GM12891 (cell line): ENCODE measurements at places on chromosomes 5 and 9.

GRCh38 chr9:96209407-96210271 lies 92.3 kb downstream of the HSD17B3 start:
- no peak for DNase-seq

- no peak for DNase-seq
Measured at GRCh38 chr5:154355129-154355611, 90.6 kb upstream of the SAP30L start.

DNA sequence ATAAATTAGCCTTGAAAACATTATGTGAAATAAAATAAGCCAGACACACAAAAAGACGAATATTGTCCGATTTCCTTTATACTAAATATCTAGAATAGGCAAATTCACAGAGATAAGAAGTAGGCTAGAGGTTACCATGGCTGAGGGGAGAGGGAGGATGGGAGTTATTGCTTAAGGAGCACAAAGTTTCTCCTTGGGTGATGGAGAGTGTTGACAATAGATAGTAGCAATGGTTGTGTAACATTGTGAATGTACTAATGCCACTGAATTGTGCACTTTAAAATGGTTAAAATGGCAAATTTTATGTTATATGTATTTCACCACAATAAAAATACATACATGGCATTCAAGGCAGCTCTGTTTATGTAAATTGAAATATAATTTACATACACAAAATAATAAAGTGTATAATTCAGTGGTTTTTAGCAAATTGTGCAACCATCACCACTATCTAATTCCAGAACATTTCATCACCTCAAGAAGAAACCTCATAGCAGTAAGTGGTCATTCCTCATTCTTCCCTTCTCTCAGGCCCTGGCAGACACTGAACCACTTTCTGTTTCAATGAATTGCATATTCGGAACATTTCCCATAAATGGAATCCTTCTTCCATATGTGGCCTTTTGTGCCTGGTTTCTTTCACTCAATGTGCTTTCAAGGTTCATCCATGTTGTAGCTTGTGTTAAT lies 59.2 kb downstream of the NDST1 start:
- DNase-seq = no peak

DNA sequence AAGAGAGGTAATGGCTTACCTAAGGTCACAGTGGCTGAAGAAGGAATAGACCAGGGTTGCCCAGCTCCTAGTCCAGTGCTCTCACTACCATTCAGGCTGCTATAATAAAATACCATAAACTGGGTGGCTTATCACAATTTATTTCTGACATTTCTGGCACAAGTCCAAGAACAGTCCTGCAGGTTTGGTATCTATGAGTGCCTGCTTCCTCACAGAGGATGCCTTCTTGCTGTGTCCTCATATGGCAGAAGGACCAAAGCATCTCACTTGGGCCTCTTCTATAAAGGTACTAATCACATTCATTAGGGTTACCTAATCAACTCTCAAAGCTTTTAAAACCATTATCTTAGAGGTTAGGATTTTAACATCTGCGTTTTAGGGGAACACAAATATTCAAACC lies 17.2 kb downstream of the STARD4 start:
- DNase-seq = no peak

- peak; percentile 65 for DNase-seq
Measured at GRCh38 chr9:89405826-89406225, 87.5 kb downstream of the SECISBP2 start.

DNA sequence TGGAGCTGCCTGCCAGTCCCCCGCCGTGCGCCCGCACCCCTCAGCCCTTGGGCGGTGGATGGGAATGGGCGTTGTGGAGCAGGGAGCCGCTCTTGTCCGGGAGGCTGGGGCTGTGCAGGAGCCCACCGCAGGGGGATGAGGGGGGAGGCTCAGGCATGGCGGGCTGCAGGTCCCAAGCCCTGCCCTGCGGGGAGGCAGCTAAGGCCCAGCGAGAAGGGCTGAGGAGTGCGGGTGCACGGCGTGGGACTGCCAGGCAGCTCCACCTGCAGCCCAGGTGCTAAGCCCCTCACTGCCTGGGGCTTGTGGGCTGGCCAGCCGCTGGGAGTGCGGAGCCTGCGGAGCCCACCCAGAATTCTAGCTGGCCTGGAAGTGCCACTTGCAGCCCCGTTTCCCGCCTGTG lies 991.7 kb upstream of the ARRDC3 start:
- DNase-seq = no peak

DNA sequence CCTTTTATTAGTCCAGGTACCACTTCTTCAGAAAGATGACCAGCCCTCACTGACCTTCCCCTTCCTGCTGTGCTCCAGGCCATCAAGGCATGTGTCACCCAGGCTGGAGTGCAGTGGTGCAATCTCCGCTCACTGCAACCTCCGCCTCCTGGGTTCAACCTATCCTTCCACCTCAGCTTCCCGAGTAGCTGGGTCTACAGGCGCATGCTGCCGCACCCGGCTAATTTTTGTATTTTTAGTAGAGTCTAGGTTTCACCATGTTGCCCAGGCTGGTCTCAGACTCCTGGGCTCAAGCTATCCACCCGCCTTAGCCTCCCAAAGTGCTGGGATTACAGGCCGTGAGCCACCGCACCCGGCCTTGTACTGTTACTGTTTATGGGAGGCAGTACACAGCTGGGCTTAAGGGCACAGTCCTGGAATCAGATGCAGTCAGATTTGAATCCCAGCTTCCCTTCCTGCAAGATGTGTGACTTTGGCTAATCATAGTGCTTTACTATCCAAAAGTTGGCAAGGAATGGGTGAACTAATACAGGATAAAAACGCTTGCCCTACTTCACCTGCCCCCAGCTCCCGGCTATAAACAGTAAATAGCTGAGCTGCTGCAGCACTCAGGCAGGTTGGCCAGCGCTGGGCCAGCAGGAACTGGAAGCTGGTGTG lies 483 bp upstream of the EIF4EBP3 start:
- no peak for DNase-seq

DNA sequence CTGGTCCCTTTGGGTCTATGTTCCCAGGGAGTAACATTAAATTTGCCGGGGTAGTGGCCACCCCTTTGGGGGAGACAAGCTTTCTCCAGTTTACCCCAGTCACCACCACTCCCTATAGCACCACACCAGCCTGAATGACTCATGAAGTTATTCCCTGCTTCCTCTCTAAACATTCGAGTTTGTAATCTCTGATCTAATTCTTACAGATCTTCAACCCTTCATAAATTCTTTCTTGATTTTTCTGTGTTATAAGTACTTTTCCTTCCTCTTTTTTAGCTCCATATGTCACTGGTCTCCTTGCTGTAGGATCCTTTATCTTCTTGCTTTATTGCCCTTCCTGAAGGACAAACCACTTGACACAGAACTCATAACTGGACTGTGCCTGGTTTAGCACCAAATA lies 55.6 kb downstream of the GNA14 start:
- DNase-seq = no peak

DNA sequence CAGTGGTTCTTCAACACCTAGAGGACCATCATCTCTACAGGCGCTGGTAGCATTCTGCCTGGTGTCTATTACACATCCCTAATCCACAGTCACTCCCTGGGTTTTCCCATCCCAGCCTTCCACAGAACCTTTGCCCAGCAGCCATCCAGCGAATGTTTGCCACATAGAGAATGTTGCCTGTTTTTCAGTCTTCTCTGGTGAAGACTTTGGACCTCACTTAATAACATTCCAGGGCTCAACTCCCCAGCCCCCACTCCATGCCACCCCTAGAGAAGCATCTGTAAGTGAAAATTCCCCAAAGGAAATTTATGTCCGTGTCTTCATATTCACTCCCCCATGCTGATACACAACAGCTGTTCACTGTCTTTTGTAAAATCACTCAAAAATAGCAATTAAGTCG lies 249.6 kb downstream of the AOPEP start:
- no peak for DNase-seq

DNA sequence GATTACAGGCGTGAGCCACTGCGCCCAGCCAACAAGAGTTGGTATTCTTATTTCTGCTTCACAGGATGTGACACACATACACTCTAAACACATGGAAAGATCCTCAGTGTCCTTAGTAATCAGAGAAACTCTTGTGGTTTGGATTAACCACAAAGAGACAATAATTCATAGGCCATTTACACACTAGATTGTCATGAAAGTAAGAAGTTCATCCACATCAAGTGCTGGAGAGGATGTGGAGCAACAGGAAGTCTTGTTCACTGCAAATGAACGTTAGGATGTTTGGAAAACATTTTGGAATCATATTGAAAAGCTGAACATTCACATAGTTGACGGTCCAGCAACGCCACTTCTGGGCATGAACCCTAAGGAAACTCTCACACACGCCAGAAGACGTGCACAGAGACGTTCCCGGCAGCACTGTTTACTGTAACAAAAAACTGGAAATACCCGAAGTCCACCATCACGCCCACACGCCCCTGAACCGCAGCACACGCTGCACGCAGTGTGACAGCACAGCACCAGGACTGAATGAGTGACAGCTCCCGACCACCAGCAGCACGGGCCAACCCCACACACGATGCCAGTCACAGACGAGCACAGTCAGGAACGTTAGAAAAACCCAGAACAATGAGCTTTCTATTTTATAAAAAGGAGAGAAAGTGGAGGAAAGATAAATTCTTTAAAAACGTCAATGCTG lies 87.6 kb downstream of the COL23A1 start:
- DNase-seq = no peak

- DNase-seq = no peak
Measured at GRCh38 chr5:89187883-89188465, 305.0 kb upstream of the MEF2C start.

DNA sequence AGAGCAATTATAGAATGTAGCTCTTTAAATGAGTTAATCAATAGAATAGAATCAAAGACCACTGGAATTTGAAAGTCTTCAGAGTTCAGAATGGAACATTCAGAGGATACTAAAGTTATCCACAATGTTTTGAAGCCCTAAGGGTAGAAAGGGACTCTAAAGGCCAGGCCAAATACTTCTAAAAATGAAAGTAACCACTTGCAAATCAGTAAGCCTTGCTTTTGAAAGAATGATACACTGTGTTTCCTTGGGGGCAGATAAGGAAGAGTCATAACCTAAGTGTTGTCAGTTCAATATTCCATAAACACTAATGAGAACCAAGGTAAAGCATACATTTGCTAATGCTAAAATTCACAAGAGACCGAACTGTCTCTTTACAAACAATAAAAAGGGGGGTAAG lies 813.5 kb downstream of the PTPRD start:
- no peak for DNase-seq

DNA sequence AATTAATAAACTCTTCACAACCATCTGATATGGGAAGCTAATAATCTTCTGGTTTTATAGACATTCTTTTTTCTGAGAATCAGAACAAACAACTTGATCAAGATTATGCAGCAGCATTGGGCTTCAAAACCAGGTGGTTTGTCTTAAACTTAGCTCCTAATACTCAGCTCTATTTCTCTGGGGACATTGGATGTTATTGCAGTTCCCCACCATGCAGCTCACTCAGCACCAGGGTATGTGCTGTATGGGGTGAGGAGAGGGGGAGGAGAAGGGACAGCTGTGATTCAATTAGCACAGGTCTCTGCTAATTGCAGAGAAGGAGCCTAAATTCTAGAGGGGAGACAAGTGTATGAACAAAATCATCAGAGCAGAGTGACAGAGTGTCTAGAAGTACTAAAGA lies 210.7 kb upstream of the TNC start:
- DNase-seq = no peak

DNA sequence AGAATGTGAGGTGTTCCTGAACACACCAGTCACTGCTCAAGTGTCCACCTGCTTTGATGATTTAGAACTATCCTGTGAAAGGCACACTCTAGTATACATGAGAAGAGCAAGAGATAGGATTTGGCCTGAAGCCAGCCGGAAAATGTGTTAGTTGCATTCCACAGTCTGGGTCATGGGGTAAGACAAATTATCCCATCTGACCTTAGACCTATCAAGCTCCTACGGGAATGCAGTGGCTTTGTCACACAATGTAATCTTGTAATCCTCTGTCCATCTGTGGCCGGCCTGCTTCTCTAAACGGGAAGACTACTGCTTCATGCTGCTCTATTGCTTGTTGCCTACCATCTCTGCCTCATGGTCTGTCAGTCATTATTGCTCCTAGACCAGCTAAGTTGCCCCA lies 92.4 kb upstream of the PRRC1 start:
- DNase-seq = no peak

- no peak for DNase-seq
Measured at GRCh38 chr5:42876375-42876844, 64.7 kb upstream of the SELENOP start.

GRCh38 chr9:4305065-4305985 lies 5.5 kb upstream of the GLIS3 start:
- DNase-seq = no peak

DNA sequence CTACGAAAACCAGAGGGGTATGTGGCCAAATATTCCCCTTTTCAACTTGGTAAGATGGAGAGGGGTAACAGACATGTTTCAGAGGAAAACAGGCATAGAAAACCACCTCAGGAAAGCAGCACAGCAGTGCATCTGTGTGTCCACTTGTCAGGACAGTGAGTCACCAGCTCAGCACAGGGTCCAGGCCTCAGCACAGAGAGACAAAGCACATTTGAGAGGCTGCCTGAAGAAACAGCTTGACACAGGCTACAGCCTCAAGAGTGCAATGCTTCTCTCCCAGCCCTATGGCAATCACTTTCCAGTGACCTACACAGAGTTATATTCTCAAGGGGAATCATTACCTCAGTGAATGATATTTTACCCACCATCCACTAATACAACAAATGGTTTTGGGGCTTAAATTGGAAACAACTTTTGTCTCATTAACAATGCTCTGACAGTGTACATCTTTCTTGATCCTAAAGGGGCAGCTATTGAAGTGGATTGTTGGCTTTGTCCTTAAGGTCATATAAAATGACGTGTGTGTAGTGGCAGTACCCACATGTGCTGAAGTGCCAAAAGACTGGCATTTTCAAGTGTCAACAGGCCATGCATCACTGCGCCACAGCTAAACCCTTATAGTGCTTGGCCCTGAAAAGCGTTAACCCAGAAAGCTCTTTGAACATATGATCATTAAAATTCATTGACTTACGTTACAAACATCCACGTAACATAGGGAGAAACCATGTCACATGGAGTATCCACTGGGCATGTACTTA lies 46.4 kb downstream of the ERMP1 start:
- DNase-seq = no peak

DNA sequence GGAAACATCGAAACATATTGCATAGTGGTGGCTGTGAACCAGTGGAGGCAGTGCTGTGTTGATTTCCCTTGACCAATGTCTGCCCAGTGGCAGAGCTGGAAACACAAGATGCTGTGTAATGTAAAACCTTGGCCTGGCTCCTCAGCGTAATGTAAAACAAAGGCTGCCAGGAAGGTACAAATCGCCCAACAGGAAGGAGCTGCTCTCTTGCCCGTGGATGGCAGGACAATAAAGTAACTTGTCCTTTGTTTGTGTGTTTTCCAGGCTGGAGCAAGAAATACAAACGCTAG lies 143.4 kb downstream of the PALM2AKAP2 start:
- DNase-seq = no peak

DNA sequence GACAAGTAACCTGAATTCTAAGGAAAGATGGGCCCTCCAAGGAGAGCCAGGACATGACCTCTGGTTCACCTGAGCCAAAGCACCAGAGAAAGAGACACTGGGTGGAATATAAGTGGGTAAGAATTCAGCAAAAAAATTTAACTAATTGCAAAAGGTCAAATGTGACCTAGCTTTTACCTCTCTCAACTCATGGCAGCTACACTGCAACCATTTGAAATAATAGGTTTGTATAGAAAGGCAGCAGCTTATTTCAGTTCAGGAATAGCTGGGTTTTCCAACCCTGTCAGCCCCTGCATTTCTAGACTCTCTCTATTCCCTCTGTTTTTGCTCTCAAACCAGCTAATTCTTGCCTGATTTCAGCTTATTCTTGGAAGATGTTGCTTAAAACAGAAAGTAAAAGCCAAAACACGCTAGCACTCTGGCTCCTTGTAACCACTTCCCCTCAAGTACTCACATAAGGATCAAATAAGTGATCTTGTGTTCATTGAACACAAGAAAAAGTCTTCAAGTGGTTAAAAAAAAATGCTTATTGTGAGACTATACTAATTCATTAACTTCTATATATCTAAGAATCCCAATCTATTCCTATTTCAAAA lies 101.1 kb upstream of the NR4A3 start:
- no peak for DNase-seq
